Substantia nigra (tissue), 51 donors: ENCODE measurements at places on chromosomes 2 and 18.
A peak's percentile ranks its signal among the peaks of the same experiment; 100 is the strongest.

DNA sequence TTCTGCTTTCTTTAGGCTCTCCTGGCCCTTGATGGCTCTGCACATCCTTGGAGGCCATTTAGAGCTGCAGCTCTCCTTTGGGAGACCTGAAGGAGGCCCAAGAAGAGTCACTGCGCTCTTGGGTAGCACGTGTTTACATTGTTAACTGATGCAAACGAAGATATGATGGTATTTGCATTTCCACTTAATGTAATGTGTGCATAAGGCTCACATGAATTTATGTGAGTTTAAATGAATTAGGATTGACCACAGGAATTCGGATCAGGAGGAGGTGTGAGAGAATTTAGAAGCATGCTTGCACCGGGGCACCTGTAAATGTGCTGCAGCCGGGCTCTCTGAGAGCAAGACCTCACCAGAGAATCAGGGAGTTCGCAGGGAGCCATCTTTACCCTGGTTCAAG, 7.5 kb downstream of the SH3RF3 start:
- no peak for DNase-seq

GRCh38 chr2:148416248-148416647, 228.3 kb upstream of the EPC2 start:
- DNase-seq: no peak

DNA sequence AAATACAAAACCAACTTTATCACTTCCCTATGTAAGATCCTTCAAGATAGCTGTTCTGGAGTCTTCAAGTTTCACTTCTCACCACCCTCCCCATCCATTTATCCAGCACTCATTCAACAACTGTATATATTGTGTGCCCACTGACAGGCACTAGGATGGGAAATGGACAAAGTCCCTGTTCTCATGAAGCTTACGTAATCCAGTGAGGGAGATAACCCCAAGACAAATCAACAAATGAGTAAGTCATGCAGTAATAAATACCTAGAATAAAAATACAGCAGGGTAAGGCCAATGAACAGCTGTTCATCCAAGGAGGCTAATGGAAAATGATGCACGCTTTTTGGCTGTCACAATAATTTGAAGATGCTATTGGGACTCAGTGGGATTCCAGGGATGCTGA, 133.8 kb downstream of the MEMO1 start:
- DNase-seq: no peak

GRCh38 chr2:105765415-105766299, 20.9 kb downstream of the NCK2 start:
- no peak for DNase-seq

- DNase-seq: no peak
Observed at GRCh38 chr2:69344305-69344704, 42.7 kb downstream of the GFPT1 start.

GRCh38 chr2:17627434-17627833, 86.9 kb downstream of the VSNL1 start:
- DNase-seq: no peak

GRCh38 chr2:43102366-43103092, 123.9 kb downstream of the ZFP36L2 start:
- DNase-seq: peak; percentile 25

DNA sequence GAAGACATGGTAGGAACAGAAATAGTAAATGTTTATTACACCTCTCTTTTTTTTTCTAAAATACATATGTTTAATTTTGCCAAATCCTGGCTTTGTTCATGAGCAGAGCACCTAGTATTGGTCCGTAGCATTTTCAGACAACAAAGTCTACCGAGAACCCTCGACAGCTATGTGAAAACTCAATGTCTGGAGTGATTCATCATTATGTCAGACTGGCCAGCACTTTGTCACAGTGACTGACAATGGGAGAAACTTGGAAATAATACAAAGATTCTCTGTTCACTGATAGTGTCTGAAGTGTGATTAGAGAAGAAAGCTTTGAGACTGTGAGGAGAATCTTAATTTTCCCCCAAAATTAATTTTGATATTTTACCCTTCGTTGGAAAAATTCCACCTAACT, 143.0 kb downstream of the HNMT start:
- DNase-seq: no peak

- no peak for DNase-seq
Observed at GRCh38 chr2:32746669-32747068, 118.8 kb downstream of the TTC27 start.

DNA sequence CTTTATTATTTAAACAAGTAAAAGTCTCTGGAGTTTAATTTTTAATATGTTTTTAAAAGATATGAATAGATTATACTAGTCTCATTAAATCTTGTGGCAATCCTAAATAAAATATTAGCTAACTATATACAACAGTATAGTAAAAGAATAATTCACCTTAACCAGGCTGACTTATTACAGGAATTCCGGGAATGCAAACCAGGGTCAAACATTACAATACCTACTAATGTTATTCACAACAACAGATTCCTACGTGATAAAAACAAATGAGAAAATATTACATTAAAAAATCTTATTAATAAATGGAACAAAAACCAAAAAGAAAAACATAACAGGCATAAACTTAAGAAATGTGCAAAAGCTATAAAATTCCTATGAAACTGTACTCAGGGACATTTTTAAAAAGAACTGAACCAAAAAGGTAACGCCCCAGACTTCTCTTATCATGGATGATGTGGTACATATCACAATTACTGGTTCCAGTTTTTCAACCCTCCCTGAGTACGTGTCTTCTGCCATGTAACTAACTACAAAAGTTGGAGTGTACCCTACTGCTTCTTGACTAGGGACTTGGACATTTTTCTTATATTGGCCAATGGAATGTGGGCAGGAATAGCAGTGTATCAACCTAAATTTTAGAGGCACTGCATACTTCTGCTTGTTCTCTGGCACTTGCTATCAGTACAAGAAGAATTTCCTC, 20.2 kb downstream of the TTC21B start:
- no peak for DNase-seq

- DNase-seq: no peak
Observed at GRCh38 chr2:108182489-108182888, 57.3 kb upstream of the SULT1C3 start.

GRCh38 chr2:158998551-158999248, 30.3 kb downstream of the TANC1 start:
- DNase-seq: peak; percentile 25

- DNase-seq: peak; percentile 51
Observed at GRCh38 chr2:241803387-241804325, 5.3 kb upstream of the NEU4 start.

DNA sequence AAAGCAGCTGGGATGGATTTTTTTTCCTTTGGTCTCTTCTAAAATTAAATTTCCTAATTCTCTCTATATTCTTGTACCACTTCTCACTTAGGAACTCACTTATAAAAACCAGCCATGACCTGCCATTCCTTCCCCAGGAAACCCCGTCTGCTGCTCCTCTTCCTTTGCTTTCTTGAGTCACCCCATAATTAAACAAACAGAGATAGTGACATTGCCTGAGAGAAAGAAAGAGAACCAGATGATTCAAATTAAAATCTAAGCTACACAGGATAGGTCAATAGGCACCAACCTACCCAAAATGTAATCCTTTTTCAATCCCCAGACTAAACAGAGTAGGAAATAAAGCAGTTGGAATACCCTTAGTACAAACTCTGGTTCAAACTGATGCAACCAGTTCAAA, 9.7 kb downstream of the STK39 start:
- DNase-seq: no peak

- DNase-seq: no peak
Observed at GRCh38 chr2:73376681-73377080, 9.0 kb upstream of the ALMS1 start.

- no peak for DNase-seq
Observed at GRCh38 chr2:1869987-1870386, 125.7 kb upstream of the PXDN start.

DNA sequence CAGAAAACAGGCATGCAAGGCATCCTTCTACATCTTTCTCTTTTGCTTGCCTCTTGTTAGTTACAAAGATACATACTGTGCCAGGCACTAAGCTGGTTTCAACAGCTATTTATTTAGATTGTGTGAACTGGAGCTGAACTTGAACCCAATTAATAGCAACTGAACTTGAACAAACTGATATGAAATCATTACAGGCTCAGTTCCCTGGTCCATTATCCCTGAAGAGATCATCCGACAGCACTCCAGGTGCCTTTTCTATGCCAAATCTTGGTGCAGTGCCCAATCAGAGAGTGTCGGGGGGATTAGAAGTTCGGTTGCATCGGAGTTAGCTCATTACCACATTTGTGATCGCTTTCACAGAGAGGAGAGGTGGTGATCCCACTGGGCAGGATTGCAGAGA, 477.6 kb downstream of the PARD3B start:
- no peak for DNase-seq

GRCh38 chr2:10355471-10356438, 53.1 kb downstream of the HPCAL1 start:
- DNase-seq: no peak

DNA sequence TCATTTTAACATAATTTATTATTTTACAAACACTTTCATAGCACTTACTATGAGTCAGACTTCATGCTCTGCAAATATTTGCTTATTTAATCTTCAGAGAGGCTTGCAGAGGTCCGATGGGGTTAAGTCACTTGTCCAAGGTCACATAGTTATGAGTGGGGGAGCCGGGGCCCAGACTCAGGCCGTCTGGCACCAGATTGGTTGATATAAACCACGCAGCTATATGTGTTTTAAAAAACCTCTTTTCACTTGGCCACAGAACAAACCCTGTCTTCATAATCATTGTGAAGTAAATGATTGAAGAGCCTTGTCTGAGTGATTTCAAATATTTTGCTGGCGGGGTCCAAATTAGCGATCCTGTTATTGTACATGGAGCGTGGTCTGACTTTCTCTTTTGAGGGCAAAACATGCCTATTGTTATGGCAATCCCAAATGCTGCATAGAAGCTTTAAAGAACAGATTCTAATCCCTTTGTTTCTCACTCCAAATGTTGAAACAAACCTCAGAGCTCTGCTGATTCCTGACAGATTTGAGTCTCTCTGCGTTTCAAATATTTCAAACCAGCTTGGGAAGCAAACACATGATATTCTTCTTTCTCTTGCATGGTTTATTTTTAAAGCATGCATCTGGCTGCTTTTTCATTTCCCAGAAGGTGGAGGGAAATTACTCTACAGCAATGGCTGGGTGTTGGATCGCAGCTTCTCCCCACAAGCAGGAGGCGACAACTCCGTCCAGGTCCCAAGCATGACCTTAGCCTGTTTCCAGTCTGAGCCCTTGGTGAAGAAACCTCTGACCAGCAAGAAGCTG, 142.4 kb downstream of the DDX1 start:
- DNase-seq: no peak

GRCh38 chr2:241598487-241598886, 38.5 kb downstream of the THAP4 start:
- DNase-seq: no peak

GRCh38 chr2:180322781-180323180, 315.7 kb upstream of the CWC22 start:
- no peak for DNase-seq

- no peak for DNase-seq
Observed at GRCh38 chr2:169916623-169917022, 89.4 kb downstream of the UBR3 start.

- DNase-seq: no peak
Observed at GRCh38 chr2:195610717-195611116, 46.3 kb upstream of the SLC39A10 start.

- no peak for DNase-seq
Observed at GRCh38 chr2:233464531-233465240, 101.9 kb downstream of the USP40 start.

DNA sequence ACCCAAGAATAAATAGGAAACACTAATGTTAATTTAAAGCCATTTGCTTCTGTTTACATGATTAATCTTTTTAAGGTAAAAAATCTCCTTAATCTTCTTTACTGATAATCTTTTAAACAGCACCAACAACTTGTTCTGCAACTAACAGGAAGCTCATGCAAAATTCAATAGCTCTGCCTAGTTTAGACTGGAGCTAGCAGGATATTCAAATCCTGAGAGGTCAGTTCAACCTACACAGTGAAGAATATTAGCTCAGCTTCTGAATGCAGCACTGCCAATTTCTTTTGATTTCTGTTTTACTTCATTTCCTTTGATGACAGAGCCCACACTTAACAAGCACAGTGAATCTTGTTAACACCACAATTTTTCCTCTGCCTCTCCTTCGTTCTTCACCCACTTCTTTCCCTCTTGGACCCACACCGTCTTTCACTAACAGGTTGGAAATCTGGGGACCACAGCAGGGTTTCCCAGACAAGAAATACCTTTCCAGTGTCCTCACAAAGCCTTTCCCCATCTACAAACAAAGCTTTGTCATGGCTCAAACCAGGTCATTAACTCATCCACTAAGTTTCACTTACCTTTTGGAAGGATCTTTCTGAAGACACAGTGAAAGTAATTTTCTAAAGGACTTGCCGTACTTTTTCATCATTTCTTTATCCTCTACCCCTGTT, 109.8 kb downstream of the STK39 start:
- DNase-seq: no peak

- DNase-seq: no peak
Observed at GRCh38 chr2:184835398-184835715, 237.0 kb downstream of the ZNF804A start.

GRCh38 chr18:67318651-67319050, 197.9 kb downstream of the DSEL start:
- DNase-seq: no peak

GRCh38 chr18:61833978-61834377, 58.8 kb downstream of the RNF152 start:
- DNase-seq: no peak

DNA sequence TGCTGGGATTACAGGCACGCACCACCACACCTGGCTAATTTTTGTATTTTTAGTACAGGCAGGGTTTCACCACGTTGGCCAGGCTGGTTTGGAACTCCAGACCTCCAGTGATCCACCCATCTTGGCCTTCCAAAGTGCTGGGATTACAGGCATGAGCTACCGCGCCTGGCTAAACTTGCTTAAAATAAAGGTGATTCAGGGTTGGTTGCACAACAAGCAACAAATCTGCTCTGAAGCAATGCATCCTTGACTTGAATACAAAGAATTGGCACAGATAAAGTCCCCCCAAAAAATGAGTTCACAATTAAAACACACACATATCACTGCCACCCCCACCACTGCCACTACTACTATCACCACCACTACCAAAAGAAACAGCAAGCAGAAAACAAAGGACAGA, 34.9 kb downstream of the CCDC88A start:
- DNase-seq: no peak

DNA sequence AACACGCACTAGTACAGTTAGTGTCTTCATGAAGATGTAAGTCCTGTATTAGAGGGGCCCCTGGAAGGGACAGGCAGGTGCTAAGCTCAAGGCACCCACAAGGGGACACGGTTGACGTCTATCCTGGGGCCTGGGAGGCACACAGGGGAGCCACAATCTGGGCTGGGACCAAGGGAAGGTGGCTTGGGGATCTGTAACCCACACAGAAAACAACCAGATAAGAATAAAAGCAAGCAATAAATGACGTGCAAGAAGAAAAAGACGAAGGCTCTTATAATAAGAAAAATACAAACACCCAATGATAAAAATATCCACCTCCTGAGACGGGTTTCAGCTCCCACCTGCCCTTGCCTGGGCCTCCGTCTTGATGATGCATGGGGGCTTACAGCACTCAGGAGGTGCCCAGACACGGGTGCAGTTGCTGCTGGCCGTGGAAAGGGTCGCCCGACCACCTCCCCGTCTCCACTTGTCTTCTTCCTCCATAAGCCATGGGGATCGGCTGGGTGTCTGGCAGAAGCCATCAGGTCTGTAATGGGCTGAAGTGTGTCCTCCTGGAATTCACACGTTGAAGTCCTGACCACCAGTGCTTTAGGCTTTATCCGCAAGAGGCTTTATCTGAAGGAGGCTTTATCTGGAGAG, 73.9 kb downstream of the TWIST2 start:
- no peak for DNase-seq

GRCh38 chr18:80037869-80038630, 3.8 kb downstream of the RBFA start:
- DNase-seq: no peak

GRCh38 chr2:201936817-201937216, 96.8 kb upstream of the FZD7 start:
- no peak for DNase-seq
